ENCODE measurements at places on chromosomes 7 and 10.
A peak's percentile ranks its signal among the peaks of the same experiment; 100 is the strongest.

- DNase-seq: no peak
Observed at GRCh38 chr10:43962346-43963191, 313.9 kb upstream of the ZNF32 start.

- DNase-seq: no peak
Observed at GRCh38 chr7:147771344-147771743, 819.2 kb upstream of the C7orf33 start.

DNA sequence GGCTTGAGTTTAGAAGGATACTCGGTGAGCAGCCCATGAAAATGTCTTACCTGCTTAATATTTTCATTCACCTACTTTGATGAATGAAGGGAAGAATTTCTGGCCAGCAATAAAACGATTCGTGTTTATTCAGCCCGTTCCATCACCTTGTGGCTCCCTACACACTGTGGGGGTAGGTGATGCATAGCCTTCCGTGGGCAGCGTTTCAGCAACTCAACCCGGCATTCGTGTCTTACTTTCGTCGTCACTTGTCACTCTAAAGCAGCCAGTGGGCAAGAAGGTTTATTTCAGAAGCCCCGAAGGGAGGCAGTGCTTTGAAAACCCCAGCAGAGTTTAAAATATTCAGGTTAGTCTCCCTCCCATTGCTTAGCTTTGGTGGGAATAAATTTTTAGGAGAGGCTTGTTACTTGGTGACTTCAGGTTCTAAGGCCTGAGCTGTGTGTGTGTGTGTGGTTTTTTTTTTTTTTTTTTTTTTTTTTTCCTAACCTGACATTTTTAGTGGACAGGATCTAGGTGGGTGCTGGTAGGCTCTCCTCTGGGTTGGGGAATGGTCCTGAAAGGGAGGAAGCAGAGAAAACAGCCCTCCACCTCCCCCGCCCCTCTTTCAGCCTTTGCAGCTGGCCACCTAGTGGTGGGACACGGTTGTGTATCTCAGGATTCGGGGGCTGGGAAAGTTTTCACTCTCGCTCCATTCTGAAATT, 1.8 kb downstream of the GRK5 start:
- DNase-seq: no peak

DNA sequence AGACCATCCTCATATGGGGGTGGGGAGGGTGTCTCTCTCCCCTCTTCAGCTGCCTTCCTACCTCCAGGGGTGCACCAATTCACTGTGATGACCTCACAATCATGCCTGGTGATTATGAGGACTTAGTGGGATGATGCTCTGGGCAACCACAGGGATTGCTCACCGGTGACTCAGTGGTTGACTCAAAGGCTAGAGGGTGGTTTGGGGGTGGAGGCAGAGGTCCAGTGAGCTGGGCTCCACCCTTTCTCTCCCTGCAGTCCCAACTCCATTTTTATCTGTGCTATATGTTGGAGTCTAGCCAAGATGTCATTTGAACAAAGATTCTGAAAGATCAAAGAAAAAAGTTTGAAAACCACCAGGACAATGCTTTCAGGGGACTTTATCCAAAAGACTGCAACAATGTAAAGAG, 286.9 kb downstream of the KCNMA1 start:
- DNase-seq: no peak

GRCh38 chr10:69649786-69650550, 19.9 kb downstream of the FAM241B start:
- no peak for DNase-seq

DNA sequence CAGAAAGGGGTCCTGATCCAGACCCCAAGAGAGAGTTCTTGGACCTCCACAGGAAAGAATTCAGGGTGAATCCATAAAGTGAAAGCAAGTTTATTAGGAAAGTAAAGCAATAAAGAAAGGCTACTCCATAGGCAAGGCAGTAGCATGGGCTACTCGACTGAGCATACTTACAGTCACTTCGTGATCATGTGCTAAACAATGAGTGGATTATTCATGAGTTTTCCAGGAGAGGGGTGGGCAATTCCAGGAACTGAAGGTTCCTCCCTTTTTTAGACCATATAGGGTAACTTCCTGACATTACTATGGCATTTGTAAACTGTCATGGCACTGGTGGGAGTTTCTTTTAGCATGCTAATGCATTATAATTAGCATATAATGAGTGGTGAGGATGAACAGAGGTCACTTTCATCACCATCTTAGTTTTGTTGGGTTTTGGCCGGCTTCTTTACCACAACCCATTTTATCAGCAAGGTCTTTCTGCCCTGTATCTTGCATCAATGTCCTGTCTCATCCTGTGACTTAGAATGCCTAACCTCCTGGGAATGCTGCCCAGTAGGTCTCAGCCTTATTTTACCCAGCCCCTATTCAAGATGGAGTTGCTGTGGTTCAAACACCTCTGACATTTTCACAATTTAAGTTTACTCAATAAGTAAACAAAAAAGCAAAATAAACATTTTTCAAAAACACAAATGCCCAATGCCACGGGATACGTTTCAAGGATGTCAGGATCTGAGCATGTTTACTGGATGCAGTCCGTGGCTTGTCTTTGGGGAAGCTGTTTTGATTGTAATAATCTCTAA, 37.0 kb downstream of the ALOX5 start:
- DNase-seq: no peak

- no peak for DNase-seq
Observed at GRCh38 chr10:110151467-110151866, 55.9 kb upstream of the MXI1 start.

- no peak for DNase-seq
Observed at GRCh38 chr10:80509108-80509402, 28.6 kb upstream of the SH2D4B start.

- peak; percentile 81 for DNase-seq
Observed at GRCh38 chr7:30983042-30983913, 19.5 kb downstream of the GHRHR start.

DNA sequence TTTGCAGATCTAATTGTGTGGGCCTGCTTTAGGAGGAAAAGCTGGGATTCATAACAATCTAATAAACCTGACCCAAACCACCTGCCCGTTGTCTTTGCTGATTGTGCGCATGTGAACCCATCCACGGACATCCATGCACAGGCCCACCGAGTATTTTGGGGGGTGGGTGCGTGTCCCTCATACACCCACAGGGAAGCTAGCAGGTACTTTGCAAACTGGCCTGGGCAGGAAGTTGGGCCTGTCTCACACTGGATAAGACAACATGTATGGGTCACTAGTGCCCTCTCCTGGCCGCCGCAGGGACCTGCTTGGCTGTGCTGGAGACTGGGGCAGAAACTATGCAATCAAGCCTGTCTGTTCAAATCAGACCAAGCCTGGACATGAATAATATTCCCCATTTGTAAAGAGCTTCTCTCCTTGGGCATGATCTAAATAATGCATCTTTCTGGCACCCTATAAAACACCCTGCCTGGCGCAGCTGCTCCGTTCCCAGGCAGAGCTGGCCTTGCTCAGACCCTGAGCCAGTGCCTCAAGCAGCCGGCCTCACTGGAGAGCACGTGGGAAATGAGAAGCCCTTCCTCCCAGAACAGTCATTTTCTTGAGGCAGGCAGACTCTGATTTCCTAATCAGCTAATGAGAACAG, 15.8 kb downstream of the ECHDC3 start:
- peak; percentile 80 for DNase-seq

DNA sequence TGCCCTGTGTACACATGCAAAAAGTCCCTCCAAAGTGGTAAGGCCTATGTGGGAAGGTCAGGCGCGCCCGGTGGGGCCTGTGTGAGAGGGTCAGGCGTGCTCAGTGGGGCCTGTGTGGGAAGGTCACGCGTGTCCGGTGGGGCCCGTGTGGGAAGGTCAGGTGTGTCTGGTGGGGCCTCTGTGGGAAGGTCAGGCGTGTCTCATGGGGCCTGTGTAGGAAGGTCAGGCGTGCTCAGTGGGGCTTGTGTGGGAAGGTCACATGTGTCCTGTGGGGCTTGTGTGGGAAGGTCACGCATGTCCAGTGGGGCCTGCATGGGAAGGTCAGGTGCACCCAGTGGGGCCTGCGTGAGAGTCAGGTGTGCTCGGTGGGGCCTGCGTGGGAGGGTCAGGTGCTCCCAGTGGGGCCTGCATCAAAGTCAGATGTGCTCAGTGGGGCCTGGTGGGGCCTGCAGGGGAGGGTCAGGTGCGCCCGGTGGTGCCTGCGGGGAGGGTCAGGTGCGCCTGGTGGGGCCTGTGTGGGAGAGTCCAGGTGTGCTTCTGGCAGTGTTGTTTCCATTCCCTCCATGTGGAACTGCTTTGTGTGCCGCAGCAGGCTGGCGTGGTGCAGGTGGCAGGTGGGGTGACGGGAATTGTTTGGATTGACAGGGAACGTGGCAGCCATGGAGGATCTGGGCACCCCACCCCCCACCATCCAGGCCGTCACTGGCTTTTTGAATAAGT, 15.4 kb downstream of the LRRC27 start:
- no peak for DNase-seq

DNA sequence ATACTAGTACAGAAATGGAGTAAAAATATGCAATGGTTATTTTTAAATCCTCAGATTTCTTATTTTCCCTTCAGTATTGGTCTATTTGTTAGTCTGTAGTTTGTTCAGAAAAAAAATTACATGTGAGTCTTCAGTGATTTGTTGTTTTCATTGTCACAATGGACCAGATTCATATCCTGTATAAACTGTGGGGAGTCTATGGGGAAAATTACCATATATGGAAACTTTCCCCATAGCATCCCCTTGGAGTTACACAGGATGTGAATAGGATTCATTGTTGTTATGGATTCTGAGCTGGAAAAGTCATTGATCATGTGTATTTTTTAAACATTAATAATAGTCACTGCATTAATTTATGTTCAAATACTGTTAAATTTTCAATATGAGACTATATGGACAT, 72.6 kb downstream of the ST7 start:
- DNase-seq: no peak

DNA sequence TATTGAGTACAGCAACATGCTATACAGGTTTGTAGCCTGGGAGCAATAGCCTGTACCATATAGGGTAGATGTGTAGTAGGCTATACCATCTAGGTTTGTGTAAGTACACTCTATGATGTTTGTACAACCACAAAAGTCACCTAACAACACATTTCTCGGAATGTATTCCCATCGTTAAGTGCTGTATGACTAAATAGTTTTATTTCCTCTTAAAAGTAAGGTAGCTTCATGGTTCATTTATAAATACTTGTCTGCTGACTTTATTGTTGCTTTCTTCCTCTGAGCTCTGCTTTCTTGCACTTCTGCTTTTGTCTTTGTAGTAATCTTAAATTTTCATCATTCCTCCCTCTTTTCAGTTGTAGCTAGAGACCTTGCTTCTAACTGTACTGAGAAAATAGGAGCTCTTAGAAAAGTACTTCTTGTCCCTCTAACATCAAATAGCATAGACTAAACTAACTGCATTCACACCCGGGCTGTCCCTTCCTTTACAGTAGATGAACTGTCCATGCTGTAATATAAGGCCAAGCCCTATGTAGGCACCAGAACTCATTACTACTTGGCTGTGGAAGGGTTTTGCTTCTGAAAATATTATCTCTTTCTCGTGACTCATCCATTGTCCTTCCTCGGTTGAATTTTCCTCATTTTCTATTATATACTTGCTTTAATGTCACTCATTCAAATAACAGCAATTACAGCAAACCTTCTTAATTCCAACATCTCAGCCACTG, 55.4 kb upstream of the FAM3C start:
- DNase-seq: no peak

GRCh38 chr10:82409671-82410070, 534.7 kb downstream of the NRG3 start:
- no peak for DNase-seq

DNA sequence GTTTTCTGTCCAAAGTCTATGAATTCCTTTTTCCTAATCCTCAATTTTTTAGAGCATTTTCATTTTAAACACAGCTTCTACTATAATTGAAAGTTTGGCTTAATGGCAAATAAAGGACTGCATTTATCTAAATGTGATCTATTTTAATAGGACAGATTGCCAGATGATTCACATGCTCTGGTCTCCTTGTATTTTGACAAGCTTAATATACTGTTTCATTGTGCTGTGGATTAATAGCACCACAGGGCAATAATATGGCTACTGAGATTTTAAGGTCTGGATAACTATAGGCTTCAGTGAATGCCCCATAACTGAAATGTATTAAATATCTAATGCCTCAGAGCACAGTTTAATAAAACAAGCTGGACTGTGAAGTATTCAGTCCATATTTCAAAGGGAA, 1362.8 kb downstream of the XPNPEP1 start:
- no peak for DNase-seq

DNA sequence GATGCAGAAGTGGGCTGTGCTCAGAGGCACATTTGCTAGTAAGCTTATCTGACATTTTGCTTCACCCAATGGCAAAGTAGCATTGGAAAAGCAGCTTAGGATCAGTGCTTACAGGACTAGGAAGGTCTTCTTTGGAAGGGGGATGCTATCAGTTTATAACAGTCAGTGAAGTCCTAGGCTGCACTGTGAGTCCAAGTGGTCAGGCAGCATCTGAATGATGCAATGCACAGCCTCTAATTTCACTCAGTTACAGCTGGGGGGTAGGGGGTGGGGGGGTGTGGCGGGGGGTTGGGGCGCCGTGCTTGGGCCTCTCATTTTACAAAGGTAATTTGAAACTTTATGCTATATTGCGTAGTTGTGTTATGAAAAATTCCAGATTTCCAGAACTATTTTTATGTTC, 652.3 kb upstream of the MGMT start:
- DNase-seq: no peak

GRCh38 chr10:123970207-123970926, 78.8 kb upstream of the CPXM2 start:
- DNase-seq: no peak

- no peak for DNase-seq
Observed at GRCh38 chr10:44398271-44398670, 13.4 kb upstream of the CXCL12 start.

DNA sequence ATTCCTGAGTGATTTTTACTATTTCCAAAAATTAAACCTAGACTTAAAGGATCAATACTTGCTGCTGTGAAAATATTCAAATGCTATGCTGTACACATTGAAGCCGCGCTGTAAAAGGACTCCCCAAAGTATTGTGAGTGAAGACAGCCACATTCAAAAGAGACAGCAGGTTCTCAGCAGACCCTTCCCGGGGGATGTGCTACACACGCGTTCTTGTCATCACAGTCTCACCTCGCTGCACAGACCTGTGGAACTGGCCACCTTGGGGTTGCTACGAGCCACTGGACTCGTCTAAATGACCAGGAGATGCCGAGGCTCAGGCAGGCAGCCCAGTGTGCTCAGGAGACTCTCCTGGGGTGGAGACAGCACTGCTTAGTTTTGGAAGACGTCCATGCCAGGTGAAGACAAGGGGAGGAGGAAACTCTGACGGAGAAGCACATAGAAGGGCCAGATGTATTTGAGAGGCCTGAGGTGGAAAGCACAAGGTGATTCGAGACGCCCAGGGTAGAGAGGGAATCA, 367.7 kb upstream of the SHH start:
- DNase-seq: no peak

DNA sequence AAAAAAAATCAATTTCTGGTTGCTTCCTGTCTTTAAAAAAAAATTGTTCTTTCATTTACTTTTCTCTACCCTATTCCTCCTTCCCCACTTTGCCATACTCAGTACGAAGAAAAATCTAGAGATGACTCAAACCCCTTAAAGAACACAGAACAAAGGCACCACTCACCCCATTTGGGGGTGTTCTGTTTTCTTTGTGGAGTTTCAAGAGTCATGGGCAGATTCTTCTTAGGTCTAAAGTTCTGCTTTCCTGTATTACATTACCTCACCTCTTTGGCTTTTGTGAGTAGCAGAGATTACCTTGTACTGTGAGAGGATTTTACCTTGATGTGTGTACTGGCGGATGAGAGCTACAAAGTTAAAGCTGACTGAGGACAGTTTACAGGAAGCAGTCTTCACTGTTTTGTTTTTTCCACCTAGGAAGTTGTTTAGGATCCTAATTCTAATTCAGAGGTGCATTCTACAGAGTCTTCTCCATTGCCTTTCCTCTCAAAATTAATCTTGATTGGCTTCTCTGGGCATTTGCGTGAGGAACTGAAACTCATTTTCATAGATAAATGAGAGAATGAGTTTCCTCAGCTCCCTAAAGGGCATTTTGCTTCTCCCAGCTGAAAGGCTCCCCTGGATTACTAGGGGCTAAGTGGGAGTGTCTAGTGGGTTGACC, 20.7 kb downstream of the AVL9 start:
- DNase-seq: no peak
